ENCODE measurements at places on chromosomes 7 and 10. TPM values are rescaled to one million over a fixed set of nuclear protein-coding genes. Genes with fewer than 3 reads are reported as not detected.

The AKR1C8 gene
- total RNA-seq: 0.24 TPM

GRCh38 chr10:42697926-42698325 lies 59.6 kb upstream of the ZNF33B start:
- no peaks in the 10 kb centered on the region for H3K27me3 ChIP-seq
- no peak overlapping the region for H3K27ac ChIP-seq
- H3K4me3 ChIP-seq: no peak overlapping the region
- no peak for DNase-seq
- no peaks in the 10 kb centered on the region for H3K4me1 ChIP-seq

- no peak for DNase-seq
- no peaks in the 10 kb centered on the region for H3K36me3 ChIP-seq
- peaks cover 11% of the 10 kb centered on the region for H3K27me3 ChIP-seq
- no peak overlapping the region for H3K27ac ChIP-seq
Measured at GRCh38 chr10:6771331-6771730, 191.3 kb upstream of the PRKCQ start.

GRCh38 chr10:112678987-112679386 lies 232.0 kb downstream of the VTI1A start:
- no peak overlapping the region for H3K4me3 ChIP-seq
- H3K27ac ChIP-seq: no peak overlapping the region
- H3K36me3 ChIP-seq: no peaks in the 10 kb centered on the region
- H3K27me3 ChIP-seq: no peaks in the 10 kb centered on the region
- no peak for DNase-seq
- H3K4me1 ChIP-seq: peaks cover 22% of the 10 kb centered on the region

- no peak overlapping the region for H3K4me3 ChIP-seq
- no peak for DNase-seq
- H3K27ac ChIP-seq: no peak overlapping the region
- H3K4me1 ChIP-seq: no peaks in the 10 kb centered on the region
- peaks cover 66% of the 10 kb centered on the region for H3K27me3 ChIP-seq
Measured at GRCh38 chr7:132574223-132574622, 2.0 kb downstream of the PLXNA4 start.

DNA sequence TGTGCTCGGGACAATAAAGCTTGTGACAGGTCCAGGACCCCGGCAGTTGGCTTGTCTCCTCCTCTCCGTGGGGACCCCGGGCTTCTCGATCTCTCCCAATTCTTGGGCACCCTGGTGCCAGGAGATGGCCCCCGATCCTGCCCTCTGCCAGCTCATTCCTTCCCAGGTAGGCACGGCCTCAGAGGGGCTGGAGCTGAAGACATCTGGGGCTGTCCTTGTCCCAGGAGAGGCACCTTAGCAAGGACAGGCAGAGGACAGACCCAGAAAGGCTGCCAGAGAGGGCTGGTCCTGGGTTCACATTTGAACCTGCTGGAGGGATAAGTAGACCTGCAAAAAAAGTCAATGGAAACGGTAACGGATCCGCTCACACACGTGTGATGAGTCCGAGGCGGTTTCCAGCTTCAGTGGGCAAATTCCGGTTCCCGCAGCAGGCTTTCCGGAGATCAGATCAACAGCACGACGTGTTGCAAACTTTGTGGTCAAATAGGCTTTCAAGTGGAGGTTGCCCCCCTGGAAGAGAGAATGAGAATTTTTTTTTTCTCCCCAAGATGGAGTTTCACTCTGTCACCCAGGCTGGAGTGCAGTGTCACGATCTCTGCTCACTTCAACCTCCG lies 47.7 kb upstream of the GTF2IRD1 start:
- peaks cover 26% of the 10 kb centered on the region for H3K4me1 ChIP-seq
- H3K27ac ChIP-seq: no peak overlapping the region
- H3K4me3 ChIP-seq: no peak overlapping the region

GRCh38 chr7:158722574-158723237 lies 18.1 kb upstream of the NCAPG2 start:
- DNase-seq: no peak
- H3K4me3 ChIP-seq: no peak overlapping the region
- H3K27me3 ChIP-seq: peaks cover 5% of the 10 kb centered on the region
- no peak overlapping the region for H3K27ac ChIP-seq
- H3K36me3 ChIP-seq: no peaks in the 10 kb centered on the region

DNA sequence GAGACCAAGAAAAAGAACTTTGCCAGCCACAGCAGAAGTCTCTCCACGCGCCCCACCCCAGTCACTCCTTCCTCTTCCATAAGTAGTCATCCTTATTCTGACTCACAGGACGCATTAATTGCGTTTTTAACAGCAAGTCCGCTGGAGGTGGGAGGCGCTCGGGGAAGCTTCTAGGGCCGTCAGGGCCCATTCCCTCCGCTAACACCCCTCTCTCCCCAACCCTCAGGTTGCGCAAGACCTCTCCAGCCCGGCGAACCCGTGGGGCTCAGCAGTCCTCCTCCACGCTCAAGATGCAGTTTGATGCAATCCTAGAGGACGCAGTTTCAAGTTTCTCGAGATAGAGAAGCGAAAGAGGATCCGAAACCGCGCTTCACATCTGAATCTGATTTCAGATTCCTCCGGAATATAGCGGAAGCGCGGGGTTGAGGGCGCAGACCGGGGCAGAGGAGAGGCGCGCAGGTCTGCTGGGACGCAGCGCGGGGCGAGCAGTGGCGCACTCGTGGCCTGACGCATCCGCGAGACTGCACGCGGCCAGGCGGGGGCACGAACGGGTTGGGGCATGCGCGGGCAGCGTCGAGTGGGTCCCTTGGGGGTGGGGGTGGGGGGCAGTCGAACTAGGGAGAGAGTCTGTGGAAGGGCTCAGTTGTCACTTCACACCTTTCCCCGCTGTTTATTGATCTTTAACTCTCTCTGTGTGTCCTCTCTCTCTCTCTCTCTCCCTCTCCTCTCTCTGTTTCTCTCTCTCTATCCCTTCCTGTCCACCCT lies 37.8 kb upstream of the PSAP start:
- H3K27ac ChIP-seq: peak overlapping the region; percentile 76
- H3K36me3 ChIP-seq: no peaks in the 10 kb centered on the region
- peaks cover 25% of the 10 kb centered on the region for H3K4me1 ChIP-seq
- peak; percentile 86 for DNase-seq
- H3K4me3 ChIP-seq: peak overlapping the region; percentile 47
- no peaks in the 10 kb centered on the region for H3K27me3 ChIP-seq

- peak overlapping the region; percentile 21 for H3K4me3 ChIP-seq
- H3K36me3 ChIP-seq: no peaks in the 10 kb centered on the region
- H3K27ac ChIP-seq: no peak overlapping the region
- H3K27me3 ChIP-seq: no peaks in the 10 kb centered on the region
- H3K4me1 ChIP-seq: peaks cover 13% of the 10 kb centered on the region
- peak; percentile 61 for DNase-seq
Measured at GRCh38 chr10:101566333-101567164, 21.5 kb downstream of the POLL start.

DNA sequence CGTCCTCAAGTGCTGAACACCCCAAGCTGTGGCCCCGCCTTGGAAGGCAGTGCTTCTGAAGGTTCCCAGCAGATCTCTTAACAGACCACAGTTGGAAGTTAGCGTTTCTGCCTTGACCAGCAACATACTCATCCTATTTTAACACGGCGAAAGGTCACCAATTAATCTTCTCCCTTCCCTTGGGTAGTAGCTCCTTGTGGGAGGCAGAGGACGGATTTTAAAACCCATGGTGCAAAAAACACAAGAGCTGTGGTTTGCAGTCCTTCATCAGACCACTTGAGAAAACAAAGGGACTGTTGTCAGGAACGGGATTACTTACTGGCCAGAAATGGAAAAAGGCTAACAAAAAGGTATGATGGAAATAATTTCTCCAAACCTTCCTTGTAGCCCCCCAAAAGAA lies 87.3 kb downstream of the BEND7 start:
- peaks cover 19% of the 10 kb centered on the region for H3K4me1 ChIP-seq
- DNase-seq: no peak
- H3K36me3 ChIP-seq: no peaks in the 10 kb centered on the region
- no peak overlapping the region for H3K4me3 ChIP-seq
- H3K27me3 ChIP-seq: no peaks in the 10 kb centered on the region

GRCh38 chr7:39172137-39172536 lies 194.4 kb downstream of the POU6F2 start:
- no peaks in the 10 kb centered on the region for H3K27me3 ChIP-seq
- H3K27ac ChIP-seq: no peak overlapping the region
- no peak overlapping the region for H3K4me3 ChIP-seq
- H3K4me1 ChIP-seq: no peaks in the 10 kb centered on the region
- H3K36me3 ChIP-seq: no peaks in the 10 kb centered on the region

DNA sequence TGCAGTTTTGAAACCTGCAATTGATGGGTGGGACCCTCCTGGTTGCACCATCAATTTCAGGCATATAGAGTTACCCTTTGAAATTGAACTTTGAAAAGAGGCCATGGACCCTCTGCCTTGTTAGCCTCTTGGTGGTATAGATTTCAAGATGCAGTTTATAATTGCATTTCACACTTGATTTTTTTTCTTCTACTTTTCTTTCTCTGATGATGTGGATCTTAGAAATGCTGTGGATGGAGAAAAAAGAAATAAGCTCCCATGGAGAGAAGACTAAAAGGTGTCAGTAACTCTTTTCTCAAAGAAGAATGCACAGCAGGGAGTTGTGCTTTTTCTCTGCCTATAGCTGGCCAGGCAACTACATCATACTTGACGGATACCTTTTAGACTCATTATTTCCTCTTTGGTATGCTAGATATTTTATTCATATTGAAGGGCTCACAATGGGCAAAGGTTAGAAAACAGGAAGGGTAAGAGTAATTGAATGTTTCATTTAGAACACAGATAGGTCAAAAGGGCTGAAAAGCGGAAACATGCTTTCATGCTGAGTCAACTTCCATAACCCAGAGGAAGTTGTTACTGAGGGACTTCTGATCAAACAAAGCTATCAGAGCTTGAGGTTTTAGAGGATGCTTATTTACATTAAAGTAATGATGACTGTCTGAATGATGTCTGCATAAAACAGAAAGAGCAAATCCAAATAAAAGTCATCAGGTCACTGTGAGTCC lies 773.2 kb upstream of the LRRN3 start:
- no peaks in the 10 kb centered on the region for H3K4me1 ChIP-seq
- H3K27ac ChIP-seq: no peak overlapping the region
- no peak overlapping the region for H3K4me3 ChIP-seq
- H3K36me3 ChIP-seq: no peaks in the 10 kb centered on the region
- no peak for DNase-seq

DNA sequence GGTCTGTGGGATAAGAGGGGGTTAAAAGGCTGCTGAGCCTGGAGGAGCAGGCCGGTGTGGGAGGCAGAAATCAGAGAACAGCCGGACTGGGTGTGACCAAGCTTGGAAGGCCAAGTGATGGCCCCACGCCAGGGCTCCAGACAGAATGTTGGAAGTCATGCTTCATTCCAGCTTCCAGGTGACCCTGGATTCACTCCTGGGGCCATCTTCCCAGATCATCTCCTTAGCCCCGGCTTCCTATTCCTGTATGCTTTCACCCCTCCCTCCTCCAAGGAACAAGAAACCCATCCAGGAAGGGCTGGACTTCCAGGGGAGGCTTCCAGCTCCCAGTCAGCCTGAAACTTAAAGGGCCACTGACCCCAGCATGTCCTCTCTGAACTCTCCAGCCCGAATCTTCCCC lies 1.0 kb downstream of the INMT start:
- no peak overlapping the region for H3K4me3 ChIP-seq
- H3K27me3 ChIP-seq: no peaks in the 10 kb centered on the region
- H3K36me3 ChIP-seq: no peaks in the 10 kb centered on the region
- H3K4me1 ChIP-seq: peaks cover 11% of the 10 kb centered on the region
- no peak overlapping the region for H3K27ac ChIP-seq

- H3K27me3 ChIP-seq: no peaks in the 10 kb centered on the region
- no peak for DNase-seq
- no peaks in the 10 kb centered on the region for H3K4me1 ChIP-seq
- H3K36me3 ChIP-seq: no peaks in the 10 kb centered on the region
- no peak overlapping the region for H3K27ac ChIP-seq
Measured at GRCh38 chr7:80459776-80460510, 51.9 kb downstream of the GNAT3 start.

DNA sequence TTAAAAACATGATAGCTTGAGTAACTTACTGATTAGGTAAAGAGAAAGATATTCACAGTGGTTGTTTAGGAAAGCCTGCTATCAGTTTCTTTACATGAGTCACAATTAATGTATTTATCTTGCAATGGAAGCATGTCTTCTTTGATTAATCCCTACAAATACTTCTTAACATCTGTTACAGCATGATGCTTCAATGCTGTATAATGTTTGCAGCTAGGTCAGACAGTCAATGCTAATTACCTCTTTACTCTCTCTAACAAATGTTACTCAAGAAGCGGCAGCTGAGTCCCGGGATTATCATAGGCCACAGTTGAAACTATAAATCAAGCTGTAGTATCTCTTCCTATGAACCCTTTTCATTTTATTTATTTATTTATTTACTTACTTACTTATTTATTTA lies 33.2 kb downstream of the ACBD5 start:
- H3K27me3 ChIP-seq: no peaks in the 10 kb centered on the region
- peaks cover 48% of the 10 kb centered on the region for H3K36me3 ChIP-seq
- H3K4me3 ChIP-seq: no peak overlapping the region
- H3K27ac ChIP-seq: no peak overlapping the region

DNA sequence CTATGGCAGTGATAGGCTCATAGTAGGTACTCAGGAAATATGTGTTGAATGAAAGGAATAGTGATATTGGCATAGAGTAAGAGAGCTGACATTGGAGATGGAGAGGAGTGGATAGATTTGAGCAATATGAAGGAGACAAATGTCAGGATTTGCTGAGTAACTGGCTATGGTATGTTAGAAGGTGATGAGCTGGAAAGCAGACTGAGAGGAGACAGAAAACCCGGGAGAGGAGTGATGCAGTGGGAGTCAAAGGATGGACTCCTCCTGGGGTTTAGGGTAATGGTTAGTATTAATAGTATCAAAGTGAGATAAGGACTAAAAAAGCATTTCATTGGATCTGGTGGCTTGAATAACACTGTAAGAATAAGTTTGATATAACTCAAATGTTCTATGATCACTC lies 64.8 kb downstream of the CD36 start:
- H3K4me3 ChIP-seq: no peak overlapping the region
- H3K27ac ChIP-seq: no peak overlapping the region
- H3K4me1 ChIP-seq: no peaks in the 10 kb centered on the region
- no peak for DNase-seq

DNA sequence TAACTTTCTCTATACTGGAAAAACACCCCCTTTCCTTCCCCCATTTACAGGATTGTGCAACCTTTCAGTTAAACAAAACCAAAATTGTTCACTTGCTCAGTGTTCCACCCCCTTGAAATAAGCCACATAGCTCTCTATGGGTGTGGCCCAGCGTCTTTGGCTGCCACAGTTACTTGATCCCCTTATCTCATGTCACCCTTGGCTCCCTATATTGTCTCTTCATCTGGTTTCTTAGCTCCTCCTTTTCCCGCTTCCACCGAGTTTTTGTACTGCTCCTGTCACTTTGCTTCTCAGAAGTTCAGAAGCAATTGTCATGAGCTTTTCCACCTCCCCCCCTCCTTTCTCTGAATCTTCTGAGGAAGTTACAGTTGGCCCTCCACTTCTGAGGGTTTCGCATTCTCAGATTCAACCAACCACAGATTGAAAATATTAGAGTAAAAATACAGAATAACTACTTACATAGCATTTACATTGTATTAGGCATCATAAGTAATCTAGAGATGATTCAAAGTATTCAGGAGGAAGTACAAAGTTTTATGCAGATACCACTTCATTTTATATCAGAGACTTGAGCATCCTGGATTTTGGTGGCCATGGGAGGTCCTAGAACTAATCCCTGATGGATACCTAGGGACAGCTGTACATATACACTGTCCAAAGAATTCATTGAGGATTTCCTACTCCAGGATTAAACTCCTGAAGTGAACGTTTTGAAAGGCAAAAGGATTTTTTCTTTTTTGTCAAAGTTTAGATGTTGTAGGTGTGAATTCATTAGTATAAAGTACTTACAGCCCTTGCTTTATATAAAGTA lies 60.4 kb downstream of the ADD3 start:
- H3K4me1 ChIP-seq: peaks cover 30% of the 10 kb centered on the region
- H3K27me3 ChIP-seq: no peaks in the 10 kb centered on the region
- no peaks in the 10 kb centered on the region for H3K36me3 ChIP-seq
- peak overlapping the region; percentile 45 for H3K27ac ChIP-seq
